ENCODE measurements at places on chromosomes 2 and 18.

DNA sequence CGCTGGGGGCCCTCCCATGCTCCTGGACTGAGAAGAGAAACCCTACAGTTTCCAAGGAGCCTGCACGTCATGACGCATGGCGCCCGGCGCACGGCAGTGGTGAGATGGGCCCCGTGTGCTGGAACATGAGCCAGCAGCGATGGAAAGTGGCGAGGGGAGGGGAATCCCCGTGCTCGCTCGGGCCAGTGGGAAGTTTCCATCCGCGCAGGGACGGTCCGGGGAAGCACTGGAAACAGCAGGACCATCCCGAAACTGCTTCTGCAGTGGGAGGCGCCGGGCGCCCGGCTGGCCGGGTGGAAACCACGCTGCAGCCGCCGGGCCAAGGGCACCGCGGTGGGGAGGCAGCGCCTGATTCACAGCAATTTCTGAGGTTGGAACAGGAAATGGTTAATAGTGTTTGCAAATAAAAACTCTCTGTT is 4.9 kb upstream of the PDCD1 start:
- DNase-seq, result no peak

DNA sequence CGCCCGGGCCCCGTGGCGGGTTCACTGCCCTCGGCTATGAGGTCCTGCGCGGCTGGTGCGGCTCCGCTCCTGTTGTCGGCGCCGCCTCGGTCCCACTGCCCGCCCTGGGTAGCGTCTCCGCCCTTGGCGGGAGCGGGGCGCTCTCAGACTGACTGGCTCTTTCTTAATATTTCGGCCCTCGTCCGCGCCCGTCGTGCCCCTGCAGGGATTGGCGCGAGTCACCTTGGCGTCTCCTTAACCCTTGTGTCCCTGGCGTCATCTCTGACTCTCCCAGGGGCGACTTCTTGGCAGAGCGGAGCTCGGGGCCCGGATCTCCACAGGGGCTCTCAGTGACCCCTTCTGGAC is 1.3 kb downstream of the PTMA start:
- DNase-seq, result no peak

- peak; percentile 44 for DNase-seq
These were observed 23.3 kb downstream of the SPATS2L start for GRCh38 chr2:200329798-200330197.

- no peak for DNase-seq
These were observed 4.1 kb downstream of the ATG4B start for GRCh38 chr2:241641631-241642030.

GRCh38 chr18:44342946-44343345 is 337.7 kb upstream of the SETBP1 start:
- no peak for DNase-seq
